Thoracic aorta (tissue), 2 donors: ENCODE measurements at places on chromosomes 3 and 15. TPM values are rescaled to one million over a fixed set of nuclear protein-coding genes. Genes with fewer than 3 reads are reported as not detected.

DNA sequence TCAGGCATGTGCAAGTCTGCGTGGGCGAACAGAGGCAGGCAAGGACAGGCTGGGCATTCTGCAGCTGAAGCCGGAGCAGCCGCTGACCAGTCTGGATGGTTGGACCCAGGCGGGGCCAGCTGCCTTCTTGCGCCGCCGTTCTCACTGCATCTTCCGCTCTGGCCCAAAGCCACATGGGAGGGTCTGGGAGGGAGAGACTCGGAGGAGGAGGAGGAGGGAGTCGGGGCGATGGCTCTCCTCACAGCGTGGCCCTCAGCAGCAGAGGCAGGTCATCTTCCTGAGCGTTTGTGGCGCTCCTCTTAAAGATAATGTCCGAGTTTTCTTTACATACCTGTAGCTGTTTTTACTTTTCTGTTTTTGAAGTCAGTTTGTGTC lies 5.9 kb downstream of the CLK3 start:
- DNase-seq, result no peak

Gene CYP8B1
- not detected for total RNA-seq

DNA sequence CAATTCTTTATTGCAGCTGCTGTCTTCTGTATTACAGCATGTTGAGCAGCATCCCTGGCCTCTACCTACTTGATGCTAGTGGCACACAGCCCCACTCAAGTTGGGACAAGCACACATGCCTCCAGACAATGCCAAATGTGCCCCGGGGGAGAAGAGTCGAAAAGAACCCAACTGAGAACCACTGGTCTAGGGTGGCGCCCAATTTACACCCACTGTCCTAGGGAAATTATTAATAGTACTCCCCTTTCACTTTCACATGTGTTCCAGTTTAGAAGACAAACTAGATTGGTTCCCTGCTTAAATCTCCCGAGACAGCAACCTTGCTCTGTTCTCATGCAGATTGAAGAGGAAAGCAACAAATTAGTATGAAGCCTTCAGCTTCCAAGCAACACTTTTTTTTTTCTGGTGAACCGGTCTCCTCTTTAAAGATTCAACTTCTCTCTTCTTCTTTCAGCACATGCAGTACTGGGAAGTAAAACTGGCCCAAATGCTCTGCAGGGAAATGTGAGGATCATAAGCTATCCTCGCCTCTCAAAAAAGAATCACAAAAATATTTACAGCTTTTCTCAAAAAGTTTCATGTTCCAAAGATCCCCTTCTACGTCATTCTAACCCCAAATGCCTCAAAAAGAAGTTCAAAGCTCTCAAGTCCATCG lies 823.9 kb upstream of the CFAP20DC start:
- DNase-seq, result no peak

Gene SLC51B
- not detected for total RNA-seq

- no peak for DNase-seq
These were observed 358.0 kb upstream of the TGFBR2 start for GRCh38 chr3:30248423-30248822.

Gene DNASE1L3
- total RNA-seq, result 3.8 TPM

- no peak for DNase-seq
These were observed 171.5 kb downstream of the IL5RA start for GRCh38 chr3:2938711-2939110.

DNA sequence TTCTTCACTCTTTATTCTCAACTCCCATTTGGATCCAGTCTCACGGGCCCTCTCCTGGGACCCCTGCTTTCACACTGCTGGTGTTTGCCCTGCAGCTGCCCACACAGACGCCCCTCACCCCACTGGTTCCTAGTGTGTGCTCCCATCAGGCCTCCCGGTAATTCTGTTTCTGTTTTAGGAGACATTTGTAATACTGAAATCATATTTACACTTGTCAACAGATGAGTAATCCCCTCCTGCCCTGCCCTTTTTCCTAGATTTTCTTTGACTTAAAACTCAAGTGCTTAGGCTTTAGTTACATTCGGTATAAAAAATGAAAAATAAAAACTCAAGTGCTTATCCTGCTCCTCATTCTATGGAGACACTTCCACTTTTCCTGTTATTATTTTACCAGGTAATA lies 18.4 kb upstream of the ABTB1 start:
- DNase-seq, result no peak

- DNase-seq, result no peak
These were observed at the start of gene ATP2B2 for GRCh38 chr3:10505050-10505790. Gene ATP2B2 (minus strand): TSS chr3:10505586. CDS start chr3:10449543, 56,043 bp downstream.

GRCh38 chr3:116453666-116454346 lies 8.5 kb upstream of the LSAMP start:
- no peak for DNase-seq

DNA sequence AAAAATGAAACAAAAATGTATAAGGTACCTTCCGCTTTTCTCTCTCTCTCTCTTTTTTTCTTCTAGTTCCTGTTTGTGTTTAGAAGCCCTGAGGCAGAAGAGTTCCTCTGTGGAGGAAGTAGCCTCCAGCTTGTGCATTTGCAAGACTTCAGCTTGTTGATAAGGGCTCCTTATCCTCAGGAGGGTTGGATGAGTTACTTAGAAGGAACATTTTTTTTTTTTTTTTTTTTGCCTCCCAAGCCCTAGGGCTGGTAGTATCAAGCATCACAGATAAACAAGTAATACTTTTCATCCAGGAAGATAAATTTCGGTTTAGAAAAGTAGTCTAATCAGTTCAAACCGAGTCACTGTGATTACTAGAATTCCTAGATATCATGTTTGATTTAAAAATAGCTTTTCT lies 91.0 kb upstream of the CBLB start:
- no peak for DNase-seq

Gene CRYGS
- 4.4 TPM for total RNA-seq

DNA sequence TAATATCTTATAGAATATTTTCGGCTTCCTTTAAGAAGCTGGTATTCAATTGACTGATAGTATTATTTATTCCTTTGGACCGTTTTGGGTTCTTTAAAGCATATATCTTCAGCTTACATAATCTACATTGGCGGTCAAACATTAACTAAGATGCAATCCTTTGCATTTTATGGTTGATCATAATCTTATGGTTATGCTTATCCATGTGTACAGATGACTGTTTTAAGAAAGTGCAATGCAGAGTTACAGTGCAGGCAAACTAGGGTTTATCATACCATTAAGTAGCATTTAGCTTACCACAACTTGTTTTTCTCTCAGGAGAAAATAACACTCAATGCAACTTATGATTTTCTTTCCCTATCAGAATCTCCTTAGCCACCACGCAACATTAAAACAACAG lies 41.4 kb upstream of the POU1F1 start:
- no peak for DNase-seq

DNA sequence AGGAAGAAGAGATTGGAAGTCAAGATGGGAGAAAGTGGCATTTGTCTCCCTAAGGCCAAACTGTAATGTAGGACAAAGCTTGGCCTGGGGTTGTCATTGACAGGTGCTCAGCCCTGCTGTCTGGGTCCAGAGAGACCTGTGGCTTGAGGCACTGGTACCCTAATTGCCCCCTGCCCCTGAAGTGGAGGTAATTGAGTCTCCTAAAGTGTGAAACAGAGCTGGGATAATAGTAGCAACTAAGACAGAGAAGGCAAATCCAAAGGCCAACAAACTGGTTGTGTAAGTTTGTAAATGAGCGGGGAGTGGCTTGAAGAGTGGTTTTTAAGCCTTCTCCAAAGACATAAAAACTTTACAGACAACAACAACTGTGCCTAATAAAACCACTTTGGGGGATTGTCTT lies 264.2 kb upstream of the ROPN1 start:
- no peak for DNase-seq
